Right renal cortex interstitium (tissue), 3 donors: ENCODE measurements at places on chromosomes 13 and 19. TPM values are rescaled to one million over a fixed set of nuclear protein-coding genes. Genes with fewer than 3 reads are reported as not detected.

The SULT2B1 gene
- 0.23 TPM for polyA plus RNA-seq

DNA sequence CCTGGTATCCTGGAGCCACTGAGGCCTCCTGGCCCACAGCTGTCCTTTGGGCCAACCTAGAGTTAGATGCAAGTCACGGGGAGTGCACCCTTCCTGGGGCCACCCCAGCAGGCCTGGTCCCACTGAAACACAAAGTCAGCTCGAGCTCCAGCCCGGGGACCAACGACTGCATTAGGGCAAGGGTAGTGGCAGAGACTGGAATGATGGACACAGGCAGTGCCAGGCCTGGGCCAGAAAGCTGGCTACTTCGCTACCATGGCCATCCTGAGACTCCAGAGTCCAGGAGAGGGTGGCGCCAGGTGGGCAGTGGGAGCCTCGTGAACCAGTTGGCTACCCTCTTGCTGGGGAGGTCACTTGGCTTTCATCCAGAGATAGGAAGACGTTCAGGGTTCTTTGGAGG, 22.2 kb upstream of the RNF17 start:
- no peak for DNase-seq

DNA sequence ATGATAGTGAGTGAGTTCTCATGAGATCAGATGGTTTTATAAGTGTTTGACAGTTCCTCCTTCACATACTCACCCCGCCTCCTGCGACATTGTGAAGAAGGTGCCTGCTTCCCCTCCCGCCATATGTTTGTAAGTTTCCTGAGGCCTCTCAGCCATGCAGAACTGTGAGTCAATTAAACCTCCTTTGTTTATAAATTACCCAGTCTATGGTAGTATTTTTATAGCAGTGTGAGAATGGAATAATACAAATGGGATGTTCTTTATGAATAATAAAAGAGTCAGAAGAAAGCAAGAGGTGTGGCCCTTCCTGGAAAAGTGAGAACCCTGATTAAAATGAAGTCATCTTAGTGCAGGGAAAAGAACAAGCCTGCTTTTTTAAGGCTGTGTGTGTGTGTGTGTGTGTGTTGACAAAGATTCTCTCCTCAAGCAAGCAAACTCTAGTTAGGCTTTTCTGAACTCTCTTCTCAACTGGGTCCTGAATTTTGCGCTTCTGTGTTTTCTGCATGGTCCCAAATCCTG, 18.8 kb upstream of the ARGLU1 start:
- no peak for DNase-seq

GRCh38 chr13:19882231-19882630, 18.8 kb upstream of the ZMYM5 start:
- no peak for DNase-seq

GRCh38 chr13:46475541-46475991, 77.4 kb upstream of the LRCH1 start:
- DNase-seq, result no peak

- no peak for DNase-seq
These were observed 520.1 kb upstream of the PCDH20 start for GRCh38 chr13:61935710-61936109.

DNA sequence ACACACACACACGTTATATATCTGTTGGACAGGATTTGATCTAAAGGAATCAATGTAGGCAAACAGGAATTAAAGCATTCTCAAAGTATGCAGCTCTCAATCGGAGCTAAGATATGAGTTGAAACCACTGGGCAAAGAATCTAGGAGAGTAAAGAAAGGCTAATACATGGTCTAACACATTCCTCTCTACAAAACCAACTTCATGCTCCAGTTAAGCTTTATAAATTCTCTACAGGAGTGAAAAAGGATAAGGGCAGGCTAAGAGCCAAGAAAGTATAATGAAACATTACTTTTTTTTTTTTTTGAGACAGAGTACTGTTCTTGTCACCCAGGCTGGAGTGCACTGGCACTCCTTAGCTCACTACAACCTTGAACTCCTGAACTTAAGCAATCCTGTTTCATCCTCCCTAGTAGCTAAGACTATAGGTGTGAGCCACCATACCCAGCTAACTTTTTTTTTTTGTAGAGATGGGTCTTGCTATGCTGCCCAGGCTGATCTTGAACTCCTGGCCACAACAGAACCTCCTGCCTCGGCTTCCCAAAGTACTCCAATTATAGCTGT, 10.6 kb downstream of the FBXL3 start:
- no peak for DNase-seq
